ENCODE measurements at places on chromosomes 13 and 19.
A peak's percentile ranks its signal among the peaks of the same experiment; 100 is the strongest.

DNA sequence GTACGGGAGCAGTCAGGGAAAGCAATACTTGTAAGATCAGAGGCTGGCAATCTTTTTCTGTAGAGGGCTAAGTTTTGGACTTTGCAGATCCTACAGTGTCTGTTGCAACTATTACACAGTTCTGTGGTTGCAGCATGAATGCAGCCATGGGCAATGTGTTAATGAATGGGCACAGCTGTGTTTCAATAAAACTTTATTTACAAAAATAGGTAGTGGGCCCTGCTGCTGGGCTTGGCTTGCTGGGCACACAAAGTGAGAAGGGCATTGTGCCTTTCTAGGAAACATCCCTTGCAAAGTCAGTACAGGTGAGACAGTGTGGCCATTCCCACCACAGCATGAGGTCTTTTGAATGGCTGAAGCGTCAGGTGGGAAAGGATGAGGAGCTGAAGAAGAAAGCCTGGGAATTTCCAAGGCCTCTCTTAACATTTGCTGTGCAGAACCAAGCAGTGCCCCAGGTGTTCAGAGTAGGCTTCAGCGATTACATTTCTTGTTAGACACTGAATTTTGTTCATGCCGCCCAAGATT is 9.1 kb downstream of the KL start:
- DNase-seq: no peak

- DNase-seq: peak; percentile 18
Measured at GRCh38 chr19:39193803-39194202, 3.0 kb upstream of the NCCRP1 start.

DNA sequence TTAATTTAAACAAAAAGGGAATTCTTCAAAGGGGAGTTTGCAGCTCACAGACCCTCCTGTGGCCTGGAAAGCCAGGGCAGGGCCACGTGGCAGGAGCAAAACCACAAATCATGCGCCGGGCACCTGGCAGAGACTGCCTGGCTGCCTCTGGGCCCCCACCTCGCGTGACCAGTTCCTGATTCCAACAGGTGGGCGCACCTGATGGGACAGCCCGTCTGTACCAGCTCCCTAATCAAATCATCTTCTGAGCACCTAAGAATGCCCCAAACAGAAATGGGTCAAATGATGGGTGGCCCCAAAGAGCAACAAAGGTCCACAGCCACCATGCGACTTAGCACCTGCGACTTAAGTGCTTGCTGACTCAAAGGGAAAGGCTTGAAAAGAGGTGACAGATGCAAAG is 9.2 kb downstream of the TMTC4 start:
- DNase-seq: no peak

- no peak for DNase-seq
Measured at GRCh38 chr13:39600766-39601165, 2.2 kb downstream of the LHFPL6 start.

- DNase-seq: no peak
Measured at GRCh38 chr13:22108283-22108942, 437.5 kb downstream of the FGF9 start.

DNA sequence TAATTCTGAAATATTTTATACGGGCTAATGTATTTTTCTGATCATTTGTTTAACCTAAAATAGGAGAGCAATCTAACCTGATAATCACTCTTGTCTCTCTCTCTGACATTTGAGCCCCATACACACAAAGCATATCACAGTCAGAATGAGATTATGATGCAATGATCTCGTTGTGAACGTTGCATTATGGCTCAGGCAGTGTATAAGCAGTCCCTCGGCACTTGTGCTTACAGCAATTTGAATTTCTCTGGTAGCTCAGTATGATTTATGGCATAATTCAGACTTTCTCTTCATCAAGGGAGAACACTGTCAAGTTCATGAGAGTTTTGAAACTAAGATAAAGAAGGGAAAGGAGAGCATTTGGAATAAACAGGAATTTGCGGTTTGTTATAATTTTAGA is 256.1 kb downstream of the DACH1 start:
- no peak for DNase-seq

GRCh38 chr19:28655054-28655453 is 557.9 kb downstream of the UQCRFS1 start:
- no peak for DNase-seq

GRCh38 chr13:112951674-112952371 is 17.2 kb upstream of the MCF2L start:
- no peak for DNase-seq

- DNase-seq: no peak
Measured at GRCh38 chr13:97953376-97953970, at the start of gene IPO5. Gene IPO5 (plus strand): TSS chr13:97953675. CDS start chr13:97976697, 23,022 bp downstream.

DNA sequence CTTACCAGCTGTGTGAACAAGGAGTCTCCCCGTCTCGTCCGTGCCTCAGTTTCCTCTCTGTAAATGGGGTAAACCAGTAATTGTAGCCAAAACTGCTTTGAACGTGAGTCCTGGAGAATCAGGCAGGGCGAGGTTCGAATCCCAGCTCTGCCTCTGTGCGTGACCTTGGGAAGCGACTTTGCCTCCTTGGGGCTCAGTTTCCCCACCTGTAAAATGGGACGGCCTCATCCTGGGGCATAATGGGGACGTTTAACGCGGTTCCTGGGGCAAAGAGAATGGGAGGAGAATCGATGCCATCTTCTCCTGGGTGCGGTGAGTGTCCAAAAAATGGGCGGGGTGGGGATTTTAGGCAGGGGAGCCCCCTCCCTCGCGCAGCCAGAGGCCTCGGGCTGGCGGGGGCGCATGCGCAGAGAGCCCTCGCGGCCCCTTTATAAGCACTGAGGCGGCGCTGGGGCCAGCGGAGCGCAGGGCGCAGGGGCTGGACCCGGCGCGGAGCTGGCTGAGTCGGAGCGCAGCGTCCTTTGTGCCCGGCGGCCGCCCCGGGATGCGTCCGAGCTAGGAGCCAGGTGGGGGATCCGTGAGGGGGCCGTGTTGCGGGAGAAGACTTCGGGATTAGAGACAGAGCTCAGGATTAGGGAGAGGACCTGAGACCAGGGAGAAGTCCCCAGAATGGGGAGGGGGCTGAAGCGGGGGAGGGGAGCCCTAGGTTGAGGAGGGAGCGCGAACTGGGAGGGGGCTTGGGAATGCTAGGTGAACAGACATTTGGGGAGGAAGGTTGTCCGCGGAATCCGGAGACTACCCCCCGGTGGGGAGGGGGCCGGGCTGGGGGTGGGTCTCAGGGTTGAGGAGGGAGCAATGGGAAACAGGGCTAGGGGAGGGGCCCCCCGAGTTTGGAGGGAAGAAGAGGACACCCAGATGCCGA is at the start of gene NCAN:
NCAN (plus strand) TSS at position 460 of the 922 bp plus-strand sequence. CDS start 4,996 bp downstream, outside the sequence.
- no peak for DNase-seq

GRCh38 chr19:29372921-29373797 is 152.6 kb upstream of the VSTM2B start:
- no peak for DNase-seq

DNA sequence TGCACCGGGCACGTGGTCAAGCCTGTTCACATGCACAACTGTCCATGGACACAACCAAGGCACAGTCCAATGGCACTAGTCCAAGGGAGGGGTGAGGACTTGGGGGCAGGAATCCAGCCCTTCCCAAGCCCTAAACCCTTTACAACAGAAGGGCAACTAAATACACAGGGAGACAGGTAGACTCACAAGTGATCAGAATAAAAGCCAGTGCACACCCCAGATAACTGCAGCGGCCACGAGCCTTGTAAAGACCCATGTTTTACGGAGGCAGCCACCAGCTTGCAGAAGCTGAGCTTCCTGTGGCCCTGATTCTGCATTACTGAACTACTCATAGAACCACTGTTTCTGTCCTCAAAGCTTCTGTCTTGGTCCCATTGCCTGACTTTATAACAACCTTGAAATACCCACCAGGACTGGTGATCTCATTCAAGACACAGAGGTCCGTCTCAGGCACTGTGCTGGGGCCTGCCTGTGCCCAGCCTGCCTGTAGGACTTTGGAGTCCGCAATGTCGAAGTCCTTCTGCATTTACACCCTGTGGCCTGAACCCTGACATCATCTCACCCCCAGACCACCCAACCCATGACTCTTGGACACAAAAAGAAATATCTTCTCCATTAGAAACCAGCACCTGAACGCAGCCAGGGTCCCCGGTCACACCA is 181.2 kb downstream of the COL4A1 start:
- DNase-seq: no peak
